ENCODE measurements at places on chromosomes 2 and 18.
A peak's percentile ranks its signal among the peaks of the same experiment; 100 is the strongest.

DNA sequence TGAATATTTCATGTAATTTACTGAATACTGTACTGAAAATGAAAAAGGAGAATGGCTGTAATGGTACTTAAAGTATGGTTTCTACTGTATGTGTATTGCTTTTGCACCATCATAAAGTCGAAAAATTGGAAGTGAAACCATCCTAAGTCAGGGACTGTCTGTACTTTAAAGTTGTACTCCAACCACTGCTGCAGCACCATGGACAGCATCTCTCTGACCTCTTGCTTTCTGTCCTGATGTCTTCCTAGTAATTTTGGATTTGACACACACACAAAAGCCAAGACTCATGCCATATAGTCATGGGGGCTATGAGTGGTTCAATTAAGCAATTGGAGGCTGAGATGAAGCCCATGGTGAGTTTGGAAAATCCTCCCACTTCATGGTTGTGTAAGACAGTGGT lies 256.3 kb upstream of the PKDCC start:
- peak; percentile 23 for DNase-seq

DNA sequence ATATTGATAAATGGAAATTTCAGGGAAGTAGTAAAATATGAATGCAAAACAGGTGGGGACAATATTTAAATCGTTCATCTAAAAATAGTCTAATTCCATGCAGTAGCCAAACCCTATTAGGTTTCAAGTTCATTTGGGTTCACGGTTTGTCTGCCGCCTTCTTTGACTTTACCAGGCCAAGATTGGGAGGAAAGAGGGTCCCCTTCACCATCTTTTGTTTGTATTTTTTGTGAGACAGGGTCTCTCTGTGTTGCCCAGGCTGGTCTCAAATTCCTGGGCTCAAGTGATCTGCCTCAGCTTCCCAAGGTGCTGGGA lies 98.5 kb upstream of the ATL2 start:
- no peak for DNase-seq

GRCh38 chr2:221975151-221975550 lies 323.6 kb downstream of the PAX3 start:
- no peak for DNase-seq

DNA sequence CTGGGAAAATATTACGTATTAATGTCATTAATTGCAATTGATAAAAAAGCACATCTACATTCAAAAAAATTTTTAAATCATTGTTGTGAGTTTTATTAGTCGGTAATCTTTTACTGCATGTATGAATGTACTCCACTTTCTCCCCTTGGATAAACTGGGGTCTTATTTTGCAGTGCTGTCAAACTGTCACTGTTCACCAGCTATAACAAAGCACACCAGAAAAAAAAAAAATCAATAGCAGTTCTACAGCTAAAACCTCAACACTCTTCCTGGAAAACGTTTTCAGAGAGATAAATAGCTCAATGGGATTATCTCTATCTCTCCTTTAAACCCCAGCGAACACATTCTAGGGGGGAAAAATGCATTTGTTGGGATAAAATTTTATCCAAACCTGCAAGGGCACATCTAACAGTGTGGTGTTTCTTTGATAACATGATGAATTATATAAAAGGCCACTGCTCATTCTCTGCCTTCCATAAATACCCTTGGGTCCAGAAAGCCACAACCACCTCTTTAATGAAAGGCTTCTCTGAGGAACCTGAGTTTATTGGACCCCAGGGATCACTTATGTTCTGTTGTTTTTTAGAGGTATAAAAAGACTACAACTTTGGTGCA lies 219.9 kb downstream of the CDH20 start:
- no peak for DNase-seq

GRCh38 chr2:219944866-219945265 lies 317.4 kb downstream of the SLC4A3 start:
- no peak for DNase-seq

GRCh38 chr18:76894566-76895346 lies 72.4 kb downstream of the ZNF236 start:
- no peak for DNase-seq

DNA sequence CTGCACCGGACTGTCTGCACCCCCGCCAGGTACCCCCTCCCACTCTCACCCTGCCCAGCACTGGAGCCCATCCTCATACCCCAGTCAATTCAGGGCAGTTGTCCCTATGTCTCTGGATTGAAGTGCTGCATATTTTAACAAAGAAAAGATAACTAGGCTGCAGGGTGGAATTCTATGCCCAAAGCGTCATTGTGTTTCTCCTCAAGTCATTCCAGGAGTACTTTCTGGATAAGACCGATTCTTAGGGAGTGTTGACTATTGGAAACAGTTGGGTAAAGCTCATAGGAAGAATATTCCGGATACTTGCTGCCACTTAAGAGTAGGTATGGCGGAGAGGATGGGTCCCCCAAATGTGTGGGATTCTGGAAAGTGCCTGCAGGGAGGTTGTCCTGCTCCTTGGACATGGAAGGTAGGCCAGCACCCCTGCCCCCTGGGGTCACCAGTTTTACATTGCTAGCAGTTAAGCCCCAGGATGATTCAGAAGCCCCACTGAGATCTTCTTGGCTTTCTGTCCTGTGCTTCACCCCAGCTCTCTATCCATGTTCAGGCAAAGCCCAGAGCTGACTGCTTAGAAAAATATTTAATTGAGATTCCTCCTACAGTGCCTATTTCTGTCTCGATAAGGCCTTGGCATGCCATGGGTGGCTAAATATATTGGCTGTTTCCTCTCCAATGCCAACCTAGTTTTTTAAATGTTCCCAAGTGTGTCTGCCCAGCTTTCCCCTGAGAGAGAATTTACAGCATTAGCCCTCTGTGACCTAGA lies 48.2 kb downstream of the RPL37A start:
- DNase-seq = no peak

- no peak for DNase-seq
Observed at GRCh38 chr2:109151519-109151918, 22.5 kb downstream of the SH3RF3 start.

DNA sequence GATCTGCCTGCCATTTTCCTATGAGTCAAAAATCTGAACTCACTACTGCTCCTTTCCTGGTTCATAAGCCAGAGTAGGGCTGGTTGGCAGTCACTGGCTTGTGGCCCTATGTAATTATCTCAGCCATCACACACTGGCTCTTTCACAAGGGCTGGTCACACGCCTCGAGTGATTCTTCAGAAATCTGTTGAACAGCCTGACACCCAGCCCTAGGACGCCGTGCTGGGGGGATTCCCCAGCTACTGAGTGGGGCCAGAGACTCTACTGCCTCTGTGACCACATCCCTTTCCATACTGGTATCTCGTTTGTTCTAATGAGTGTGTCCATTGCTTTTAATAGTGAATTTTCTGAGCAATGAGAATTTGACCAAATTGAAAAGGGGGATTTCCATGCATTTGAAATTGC lies 45.8 kb upstream of the RBM44 start:
- peak; percentile 88 for DNase-seq

DNA sequence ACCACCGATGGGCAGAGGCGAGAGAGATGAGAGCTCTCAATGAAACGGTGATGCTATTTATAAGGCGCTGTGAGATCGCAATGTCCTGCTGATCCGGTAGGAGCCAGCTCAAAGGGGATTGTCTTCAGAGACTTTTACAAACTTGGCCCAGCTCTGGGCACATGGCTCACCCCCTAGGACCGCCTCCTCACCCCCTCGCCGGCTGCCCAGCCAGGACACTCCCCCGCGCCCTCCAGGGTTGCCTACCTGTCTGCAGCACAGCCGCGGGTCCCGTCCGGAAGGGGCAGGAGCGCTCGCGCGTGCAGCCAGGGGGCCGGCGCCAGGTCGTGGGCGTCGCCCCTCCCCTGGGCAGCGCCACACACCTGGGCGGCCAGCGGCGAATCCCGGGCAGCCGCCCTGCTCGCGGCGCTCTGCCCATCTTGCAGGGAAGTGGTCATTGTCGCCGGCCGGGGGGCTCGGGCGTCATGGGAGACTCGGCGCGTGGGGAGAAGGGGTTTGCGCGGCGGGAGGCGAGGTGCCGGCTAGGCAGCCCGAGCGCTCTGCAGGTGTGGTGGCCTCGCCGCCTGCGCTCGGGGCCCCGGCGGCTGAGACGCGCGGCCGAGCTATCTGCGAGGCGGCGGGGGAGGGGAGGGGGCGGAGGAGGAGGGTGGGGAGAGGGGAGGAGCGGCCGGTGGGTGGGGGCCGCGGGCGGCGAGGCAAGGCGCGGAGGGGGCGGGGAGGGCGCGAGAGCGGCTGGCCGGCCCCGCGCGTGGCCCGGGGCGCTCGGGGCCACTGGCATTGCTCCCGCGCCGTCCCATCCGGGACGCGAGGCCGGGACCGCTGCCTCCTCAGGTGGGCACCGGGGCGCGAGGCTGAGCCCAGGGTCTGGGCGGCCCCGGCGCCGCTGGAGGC lies at the start of gene GRB14:
TSS of gene GRB14 (minus strand) at position 610 of the 891 bp plus-strand sequence. CDS start at position 437, 173 bp downstream.
- peak; percentile 30 for DNase-seq

GRCh38 chr2:35933031-35933430 lies 422.5 kb upstream of the CRIM1 start:
- DNase-seq = no peak

GRCh38 chr2:238003234-238004031 lies 36.6 kb downstream of the UBE2F start:
- DNase-seq = no peak

GRCh38 chr2:37376421-37377186 lies 32.2 kb downstream of the QPCT start:
- peak; percentile 46 for DNase-seq

DNA sequence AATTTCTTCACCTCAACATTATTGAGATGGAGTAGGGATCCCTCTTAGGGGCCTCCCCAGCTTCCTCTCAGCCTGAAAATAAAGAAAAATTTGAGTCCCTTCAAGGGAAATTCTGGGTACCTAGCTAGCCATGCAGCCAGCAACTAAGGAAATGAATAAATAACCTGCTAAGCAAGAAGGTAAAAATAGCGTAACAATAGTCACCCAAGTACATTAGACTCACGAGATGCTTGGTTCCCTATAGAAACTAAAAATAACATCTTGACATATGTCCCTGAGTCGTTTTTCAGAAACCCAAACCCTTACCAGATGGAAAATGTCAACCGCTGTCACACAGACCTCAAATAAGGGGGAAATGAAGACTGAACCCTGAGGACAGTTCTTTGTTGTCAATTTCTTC lies 51.9 kb downstream of the CACNB4 start:
- DNase-seq = peak; percentile 50

DNA sequence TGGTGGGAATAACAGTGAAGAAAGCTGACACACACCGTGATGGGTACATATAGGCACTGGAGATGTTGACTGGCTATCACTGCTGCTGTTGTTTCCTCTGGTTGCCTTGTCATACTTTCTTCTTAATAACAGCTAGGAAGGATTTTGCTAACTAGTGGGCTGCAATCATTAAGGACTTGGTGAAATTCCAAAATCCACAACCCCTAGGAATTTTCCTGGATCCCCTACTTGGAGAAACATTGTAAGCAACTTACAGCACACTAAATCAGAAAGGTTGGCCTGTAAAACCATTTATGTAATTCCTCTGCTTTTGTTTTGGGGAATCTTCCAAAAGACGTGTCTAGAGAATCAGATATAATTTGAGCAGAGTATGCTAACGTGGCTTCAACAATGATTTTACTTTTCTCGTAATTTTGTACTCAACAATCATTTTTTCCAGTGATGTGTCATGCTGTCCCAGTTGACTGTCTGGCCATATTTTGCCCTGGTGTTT lies 8.0 kb upstream of the COL3A1 start:
- DNase-seq = no peak

DNA sequence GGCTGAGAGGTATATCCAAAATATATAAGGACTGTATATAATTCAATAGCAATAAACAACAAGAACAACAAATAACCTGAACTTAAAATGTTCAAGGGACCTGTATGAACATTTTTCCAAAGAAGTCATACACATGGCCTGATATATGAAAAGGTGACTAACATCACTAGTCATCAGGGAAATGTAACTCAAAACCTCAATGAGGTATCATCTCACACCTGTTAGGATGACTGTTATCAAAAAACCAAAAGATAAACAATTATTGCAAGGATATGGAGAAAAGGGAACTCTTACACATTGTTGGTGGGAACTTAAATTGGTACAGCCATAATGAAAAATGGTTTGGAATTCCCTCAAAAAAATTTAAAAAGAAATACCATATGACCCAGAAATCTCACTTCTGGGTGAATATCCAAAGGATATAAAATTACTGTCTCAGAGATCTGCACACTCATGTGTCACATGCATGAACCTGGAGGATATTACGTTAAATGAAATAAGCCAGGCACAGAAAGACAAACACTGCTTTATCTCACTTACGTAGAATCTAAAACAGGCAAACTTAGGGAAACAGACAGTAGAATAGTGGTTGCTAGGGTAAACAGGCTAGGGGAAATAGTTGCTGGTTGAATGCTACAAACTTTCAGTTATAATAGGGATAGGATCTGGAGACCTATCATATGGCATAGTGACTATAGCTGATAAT lies 334.5 kb upstream of the MMADHC start:
- DNase-seq = no peak

Data from GM13976 (cell line).